Trophoblast cell (in vitro differentiated cells and primary cell): ENCODE measurements at places on chromosomes 3 and 15.
A peak's percentile ranks its signal among the peaks of the same experiment; 100 is the strongest.

DNA sequence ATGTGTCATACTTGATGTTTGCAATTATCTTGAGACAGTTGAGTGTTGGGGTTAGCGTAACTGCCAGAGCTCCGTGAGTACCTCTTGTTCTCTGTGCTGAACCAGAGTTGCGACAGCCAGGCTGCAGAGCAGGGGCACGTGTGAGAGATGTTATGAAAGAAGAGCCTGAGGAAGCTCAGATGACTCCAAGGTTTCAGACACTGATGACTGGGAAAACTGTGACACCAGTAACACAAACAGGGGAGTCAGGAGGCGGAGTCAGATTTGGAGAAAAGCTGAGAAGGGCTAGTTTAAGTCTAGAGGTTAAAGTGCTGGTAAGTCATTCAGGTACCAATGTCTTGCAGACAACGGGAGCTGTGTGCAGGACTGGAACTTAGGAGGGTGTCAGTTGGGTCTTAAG is 45.0 kb downstream of the BLM start:
- DNase-seq: peak; percentile 23

- peak; percentile 13 for DNase-seq
Observed at GRCh38 chr3:136783708-136784191, 31.6 kb upstream of the STAG1 start.

DNA sequence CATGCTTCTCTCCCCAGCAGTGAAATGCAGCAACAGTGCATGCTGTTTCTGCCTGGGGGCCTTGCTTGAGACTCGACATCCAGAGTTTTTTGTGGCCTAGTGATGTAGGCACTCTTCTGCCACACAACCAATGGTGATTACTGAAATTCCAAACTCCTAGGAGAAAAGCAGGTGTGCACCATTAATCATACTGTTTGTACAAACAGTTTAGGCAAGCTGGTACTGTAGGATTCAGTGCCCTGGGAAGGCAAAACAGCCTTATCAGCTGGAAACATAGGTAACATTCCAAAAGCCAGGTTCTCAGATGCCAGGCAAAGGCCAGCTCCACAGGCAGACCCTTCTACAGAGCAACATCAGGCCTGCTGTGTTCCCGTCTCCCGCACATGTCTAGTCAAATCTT is 17.5 kb upstream of the RBP1 start:
- no peak for DNase-seq

DNA sequence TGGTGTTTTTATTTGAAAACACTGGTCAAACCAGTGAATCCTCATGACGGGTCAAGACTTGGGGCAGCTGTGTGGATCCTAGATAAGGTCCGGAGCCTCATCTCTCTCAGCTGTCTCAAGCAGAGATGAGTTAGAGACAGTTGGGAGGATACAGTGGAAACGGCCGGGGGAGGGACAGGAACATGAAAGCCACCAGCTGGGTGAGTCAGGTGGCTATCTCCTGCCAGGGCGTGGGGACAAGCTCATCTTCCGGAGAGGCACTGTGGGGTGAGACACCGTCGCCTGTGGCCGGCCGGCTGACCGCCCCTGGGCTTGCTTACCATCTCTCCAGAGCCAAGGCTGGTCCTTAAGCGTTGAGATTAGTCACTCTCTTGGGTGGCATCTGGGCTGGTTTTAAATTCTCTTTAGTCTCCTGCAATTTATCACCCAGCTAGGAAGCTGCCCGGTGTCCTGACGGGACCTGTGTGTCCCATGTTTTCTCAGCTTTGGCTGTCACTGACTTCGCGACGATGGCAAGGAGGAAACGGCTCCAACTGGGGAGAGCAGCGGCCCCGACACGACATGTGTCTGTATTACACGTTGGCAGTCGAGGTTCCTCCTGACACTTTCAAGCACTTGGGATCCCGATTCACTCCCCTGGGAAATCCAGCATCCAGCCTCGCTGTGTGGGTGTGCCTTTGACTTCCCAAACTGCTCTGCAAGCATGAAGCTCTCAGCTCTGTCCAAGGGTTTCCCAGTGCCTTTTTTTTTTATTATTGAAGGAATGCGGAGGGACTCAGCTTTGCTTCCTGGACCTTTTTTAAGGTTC is 7.5 kb downstream of the ST8SIA2 start:
- no peak for DNase-seq

DNA sequence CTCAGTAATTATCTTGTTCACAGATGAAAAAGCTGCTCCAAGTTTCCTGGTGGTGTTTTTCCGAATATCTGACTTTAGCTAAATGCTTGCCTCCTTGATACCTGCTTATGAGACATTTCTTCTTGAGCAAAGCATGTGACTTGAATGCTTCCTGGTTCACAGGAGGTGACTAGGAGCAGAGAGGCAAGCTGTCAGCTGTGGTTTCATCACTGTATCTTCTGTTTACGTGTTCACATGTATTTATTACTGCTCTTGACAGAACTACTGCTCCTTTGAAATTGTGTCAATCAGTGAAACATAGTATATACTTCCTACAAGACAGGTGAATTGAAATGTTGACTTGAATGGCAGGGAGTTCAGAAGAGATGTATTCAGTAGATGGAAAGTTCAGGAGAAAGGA is 8.9 kb upstream of the SPPL2A start:
- peak; percentile 32 for DNase-seq

DNA sequence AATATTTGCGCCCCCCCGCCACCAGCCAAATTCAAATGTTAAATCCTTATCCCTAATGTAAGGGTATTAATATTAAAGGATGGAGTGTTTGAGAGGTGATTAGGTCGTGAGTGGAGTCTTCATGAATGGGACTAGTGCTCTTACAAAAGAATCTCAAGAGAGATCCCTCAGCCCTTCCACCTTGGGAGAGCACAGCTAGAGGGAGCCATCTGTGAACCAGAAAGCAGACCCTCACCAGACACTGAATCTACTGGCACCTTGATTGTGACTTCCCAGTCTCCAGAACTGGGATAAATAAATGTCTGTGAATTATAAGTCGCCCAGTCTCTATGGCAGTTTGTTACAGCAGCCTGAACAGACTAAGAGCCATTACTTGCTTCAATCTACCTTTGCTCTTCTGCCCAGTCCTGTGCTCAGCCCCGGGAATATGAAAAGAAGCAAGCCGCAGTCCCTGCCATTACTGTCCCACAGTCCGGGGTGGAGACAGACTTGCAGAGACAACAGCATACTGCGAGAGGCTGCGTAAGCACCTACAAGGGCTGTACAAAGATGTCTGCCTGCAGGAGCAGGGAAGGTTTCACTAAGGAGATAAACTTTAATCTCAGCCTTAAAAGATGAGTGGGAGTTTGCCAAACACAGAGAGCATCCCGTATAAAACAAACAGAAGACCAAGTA is 110.7 kb upstream of the TMCO5A start:
- no peak for DNase-seq

GRCh38 chr3:195866686-195867511 is 41.5 kb downstream of the TNK2 start:
- no peak for DNase-seq

DNA sequence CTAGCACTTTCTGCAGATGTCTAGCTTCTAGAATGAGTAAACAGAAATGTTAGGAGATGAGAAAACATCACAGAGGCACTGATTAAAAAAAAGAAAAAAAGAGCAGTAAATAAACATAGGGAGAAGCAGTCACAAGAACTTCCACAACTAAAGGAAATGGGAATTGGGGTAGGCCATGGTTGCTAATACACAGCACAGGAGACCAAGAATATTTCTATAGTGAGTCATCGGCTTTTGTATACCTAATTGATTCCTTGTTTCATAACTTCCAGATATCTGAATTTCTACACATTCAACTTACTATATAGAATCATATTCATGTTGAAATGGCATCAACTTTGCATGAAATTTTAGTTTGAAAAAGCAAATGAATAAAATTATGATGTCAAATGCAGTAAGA is 47.3 kb upstream of the TCF12 start:
- peak; percentile 23 for DNase-seq

DNA sequence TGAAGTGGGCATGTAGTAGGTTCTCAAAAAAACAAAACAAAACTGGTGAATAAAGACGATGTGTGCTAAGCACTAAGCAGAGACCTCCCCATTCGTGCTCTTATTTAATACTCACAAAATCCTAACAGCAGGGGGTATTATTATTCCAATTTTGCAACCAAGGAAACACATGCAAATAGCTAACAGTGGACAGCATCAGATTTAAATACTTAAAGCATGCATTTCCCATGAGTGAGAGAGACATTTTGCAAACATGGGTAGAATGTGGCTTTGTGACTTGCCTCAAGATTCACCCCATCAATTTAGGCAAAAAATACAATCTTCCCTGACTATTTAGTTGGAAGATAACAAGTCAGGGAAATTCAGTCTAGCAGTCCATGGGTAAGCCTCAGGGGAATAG is 946.2 kb upstream of the CFAP20DC start:
- no peak for DNase-seq

- no peak for DNase-seq
Observed at GRCh38 chr3:66809595-66809958, 188.5 kb upstream of the KBTBD8 start.

- peak; percentile 29 for DNase-seq
Observed at GRCh38 chr3:127754411-127755304, 67.7 kb downstream of the MGLL start.
